Spinal cord (tissue), 10 donors: ENCODE measurements at places on chromosomes 1 and 21. TPM values are rescaled to one million over a fixed set of nuclear protein-coding genes. Genes with fewer than 3 reads are reported as not detected.

DNA sequence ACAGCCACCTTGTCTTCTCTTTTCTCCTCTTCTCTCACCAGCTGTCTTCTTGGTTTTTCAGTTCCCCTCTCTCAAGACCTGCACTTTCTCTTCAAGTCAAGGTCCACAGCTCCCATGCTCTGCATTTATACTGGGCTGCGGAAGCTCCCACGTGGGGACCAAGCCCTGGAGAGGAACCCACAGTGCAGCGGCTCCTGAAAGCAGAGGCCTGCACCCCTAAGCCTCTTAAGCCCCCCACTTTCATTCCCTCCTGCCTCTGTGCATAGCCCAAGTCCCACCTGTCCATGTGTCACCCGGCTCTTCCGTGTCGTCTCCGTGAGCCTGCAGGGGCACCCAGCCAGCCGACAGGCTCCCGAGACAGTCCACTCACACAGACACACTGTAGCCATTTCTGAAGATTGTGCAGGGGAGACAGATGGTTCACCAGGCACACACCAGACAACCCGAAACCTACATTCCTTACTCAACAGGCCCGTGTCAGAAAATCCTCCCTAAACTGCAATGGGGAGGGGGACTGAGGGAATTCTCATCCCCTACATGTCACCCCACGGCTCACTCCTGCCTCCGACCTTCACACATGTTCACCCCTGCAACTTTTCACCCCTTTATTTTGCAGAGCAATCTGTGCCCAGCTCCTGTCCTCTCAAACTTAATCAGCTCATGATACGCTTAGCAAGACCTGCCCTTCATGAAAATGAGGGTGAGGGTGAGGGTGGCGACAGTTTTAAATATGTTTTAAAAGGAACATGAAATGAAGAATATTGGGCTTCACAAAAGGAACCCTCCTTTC, 6.3 kb downstream of the MX2 start:
- peaks cover 16% of the 10 kb centered on the region for H3K4me1 ChIP-seq
- no peak for DNase-seq
- no peak overlapping the region for H3K27ac ChIP-seq
- H3K4me3 ChIP-seq = no peak overlapping the region
- H3K27me3 ChIP-seq = peaks cover 7% of the 10 kb centered on the region
- H3K36me3 ChIP-seq = no peaks in the 10 kb centered on the region

DNA sequence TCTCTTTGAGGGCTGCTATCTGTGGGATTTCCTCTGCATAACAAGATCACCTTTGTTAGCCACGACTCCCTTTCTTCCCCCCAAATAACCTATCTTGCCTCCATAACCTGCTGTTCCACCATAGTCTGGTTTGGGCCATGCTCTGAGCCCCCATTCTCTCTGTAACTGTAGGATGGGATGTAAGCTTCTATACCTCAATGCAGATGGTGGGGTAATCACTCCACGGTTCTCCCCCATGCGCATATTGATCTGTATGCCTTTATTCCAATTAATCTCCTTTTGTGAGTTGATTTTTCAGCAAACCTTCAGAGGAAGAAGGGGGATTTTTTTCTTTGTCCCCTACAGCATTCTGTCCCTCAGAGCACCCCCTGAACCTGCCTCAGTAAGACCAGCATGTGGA, 170.1 kb upstream of the IRF2BP2 start:
- H3K27ac ChIP-seq = no peak overlapping the region
- no peak for DNase-seq
- H3K4me3 ChIP-seq = no peak overlapping the region
- peaks cover 6% of the 10 kb centered on the region for H3K27me3 ChIP-seq
- no peaks in the 10 kb centered on the region for H3K4me1 ChIP-seq
- H3K36me3 ChIP-seq = no peaks in the 10 kb centered on the region

CA6 gene
- total RNA-seq = not detected

IQCC gene
- 6.4 TPM for total RNA-seq

SLC6A17 gene
- total RNA-seq = 10.4 TPM

GJA8 gene
- not detected for total RNA-seq

SRSF11 gene
- 198 TPM for total RNA-seq
